ENCODE measurements at places on chromosomes 12 and 14.

GRCh38 chr12:99413751-99414150 lies 233.8 kb upstream of the GARIN6 start:
- no peak for DNase-seq

GRCh38 chr12:102680304-102680703 lies 199.9 kb upstream of the IGF1 start:
- no peak for DNase-seq

- DNase-seq = no peak
Observed at GRCh38 chr12:92602476-92602875, 100.3 kb upstream of the PLEKHG7 start.

GRCh38 chr12:38374751-38375150 lies 58.2 kb downstream of the ALG10B start:
- DNase-seq = no peak

GRCh38 chr12:27220055-27220987 lies 23.8 kb upstream of the STK38L start:
- DNase-seq = no peak

DNA sequence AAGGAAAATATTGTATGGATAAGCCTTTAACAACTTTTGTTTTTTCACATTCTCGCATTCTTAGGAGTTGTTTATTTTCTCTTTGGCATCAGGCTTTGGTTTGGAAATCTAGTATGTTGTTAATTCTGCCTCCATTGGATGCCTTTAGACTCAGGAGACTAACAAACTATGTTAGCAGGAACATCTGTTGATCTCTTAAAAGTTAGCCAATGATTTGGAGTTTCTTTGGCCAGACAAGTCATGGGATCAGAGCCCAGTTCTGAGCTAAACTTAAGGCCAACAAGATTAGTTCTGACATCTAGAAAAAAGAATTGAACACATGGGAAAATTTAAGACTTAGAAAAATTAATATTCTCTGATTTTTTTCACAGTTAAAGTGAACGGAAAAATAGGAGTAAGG lies 35.3 kb upstream of the STRAP start:
- no peak for DNase-seq

DNA sequence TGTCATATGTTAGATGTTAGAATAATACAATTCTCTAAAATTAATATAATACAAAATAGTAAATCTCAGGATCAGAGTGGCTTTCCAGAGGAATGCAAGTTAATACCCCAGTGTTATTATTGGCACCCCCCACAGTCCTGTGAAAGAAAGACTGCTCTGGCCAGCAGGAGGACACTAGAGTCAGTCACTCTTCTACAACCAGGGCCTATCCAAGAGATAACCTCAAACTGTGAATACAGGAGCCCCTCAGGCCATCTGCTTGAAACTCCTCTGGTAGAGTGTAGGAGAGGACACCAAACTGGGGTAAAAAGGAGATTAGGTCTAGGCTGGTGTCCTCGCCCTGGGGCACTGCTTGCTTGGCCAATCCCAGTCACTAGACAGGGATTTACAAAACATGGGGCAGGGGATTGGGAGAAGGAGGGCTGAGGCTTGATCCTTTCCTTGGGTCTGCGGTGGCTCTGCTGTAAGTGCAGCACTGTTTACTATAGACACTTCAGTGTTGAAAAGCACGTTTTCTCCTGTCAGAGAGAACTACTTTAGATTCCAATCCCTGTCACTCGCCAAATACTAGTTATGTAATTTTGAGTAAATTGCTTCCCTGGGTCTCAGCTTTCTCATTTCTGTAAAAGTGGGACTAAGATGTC lies 44.5 kb upstream of the PTPRR start:
- no peak for DNase-seq

- DNase-seq = no peak
Observed at GRCh38 chr12:88469154-88469553, 111.1 kb downstream of the KITLG start.

GRCh38 chr12:100955139-100955538 lies 160.6 kb downstream of the ANO4 start:
- DNase-seq = no peak

- no peak for DNase-seq
Observed at GRCh38 chr14:68263563-68264259, 444.1 kb downstream of the RAD51B start.
